ENCODE measurements at places on chromosomes 4 and X.

- DNase-seq: peak; percentile 42
Observed at GRCh38 chrX:68983004-68983857, 154.4 kb downstream of the EFNB1 start.

DNA sequence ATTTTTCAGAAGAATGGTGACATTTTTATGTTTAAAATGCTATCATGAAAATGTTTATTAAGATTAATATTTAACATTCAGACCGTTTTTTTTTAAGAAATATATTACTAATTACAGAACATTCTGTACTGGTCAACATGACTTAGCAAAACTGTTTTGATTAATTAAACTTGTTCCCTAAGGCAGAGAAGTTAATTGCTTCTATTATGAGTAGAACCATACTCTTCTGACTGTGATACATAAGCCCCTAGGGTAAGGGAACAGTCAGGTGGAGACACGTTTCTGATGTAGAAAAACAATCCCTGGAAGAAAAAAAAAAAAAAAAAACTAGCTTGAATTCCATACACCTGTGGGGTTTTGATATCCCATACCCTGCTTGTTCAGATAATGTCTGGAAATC, 97.4 kb downstream of the GPM6A start:
- no peak for DNase-seq

DNA sequence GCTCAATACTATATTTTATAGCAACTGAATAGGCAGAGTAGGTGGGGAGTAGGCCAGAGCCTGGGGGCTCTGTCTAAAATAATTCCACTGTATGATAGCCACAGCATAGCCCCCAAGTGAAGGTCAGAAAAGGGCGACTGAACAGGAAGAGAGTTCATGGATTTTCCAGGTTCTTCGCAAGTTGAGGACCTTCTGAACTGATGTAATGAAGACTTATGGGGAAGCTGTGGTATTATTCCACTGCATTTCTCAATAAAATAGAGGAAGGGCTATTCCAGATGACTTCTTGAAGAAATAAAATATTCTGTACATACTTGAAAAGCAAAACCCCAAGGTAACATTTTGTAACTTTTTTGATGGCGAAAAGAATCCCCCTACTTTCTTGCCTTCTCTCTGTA, 231.4 kb upstream of the GPC4 start:
- DNase-seq: no peak

- DNase-seq: no peak
Observed at GRCh38 chr4:101067383-101067782, 279.9 kb downstream of the PPP3CA start.
